ENCODE measurements at places on chromosomes 6 and 20.
A peak's percentile ranks its signal among the peaks of the same experiment; 100 is the strongest.

GRCh38 chr20:53365076-53365475, 228.6 kb downstream of the ZNF217 start:
- DNase-seq, result no peak

DNA sequence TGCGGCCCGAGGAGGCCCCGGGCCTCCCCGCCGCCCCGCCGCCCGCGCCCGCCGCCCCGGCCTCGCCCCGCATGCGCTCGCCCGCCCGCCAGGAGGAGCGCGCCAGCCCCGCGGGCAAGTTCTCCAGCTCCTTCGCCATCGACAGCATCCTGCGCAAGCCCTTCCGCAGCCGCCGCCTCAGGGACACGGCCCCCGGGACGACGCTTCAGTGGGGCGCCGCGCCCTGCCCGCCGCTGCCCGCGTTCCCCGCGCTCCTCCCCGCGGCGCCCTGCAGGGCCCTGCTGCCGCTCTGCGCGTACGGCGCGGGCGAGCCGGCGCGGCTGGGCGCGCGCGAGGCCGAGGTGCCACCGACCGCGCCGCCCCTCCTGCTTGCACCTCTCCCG, 1.5 kb downstream of the FOXQ1 start:
- no peak for DNase-seq

DNA sequence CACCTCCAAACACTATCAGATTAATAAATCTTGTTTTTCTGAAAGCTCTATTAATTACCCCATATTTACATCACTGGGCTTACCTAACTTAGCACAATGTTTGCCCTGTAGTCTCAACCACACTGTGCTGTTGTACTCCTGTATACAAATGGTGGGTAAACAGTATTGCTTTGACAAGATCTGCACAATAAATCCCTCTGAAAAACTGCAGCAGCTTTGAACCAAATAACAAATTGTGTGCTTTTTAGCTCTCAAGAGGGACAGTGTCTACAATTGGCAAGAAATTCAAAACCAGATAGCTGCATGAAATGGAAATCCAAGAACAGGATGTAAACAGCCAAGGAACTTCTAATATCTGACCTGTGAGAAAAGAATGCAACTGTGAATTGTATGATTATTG, 10.4 kb downstream of the KIF6 start:
- DNase-seq, result no peak

DNA sequence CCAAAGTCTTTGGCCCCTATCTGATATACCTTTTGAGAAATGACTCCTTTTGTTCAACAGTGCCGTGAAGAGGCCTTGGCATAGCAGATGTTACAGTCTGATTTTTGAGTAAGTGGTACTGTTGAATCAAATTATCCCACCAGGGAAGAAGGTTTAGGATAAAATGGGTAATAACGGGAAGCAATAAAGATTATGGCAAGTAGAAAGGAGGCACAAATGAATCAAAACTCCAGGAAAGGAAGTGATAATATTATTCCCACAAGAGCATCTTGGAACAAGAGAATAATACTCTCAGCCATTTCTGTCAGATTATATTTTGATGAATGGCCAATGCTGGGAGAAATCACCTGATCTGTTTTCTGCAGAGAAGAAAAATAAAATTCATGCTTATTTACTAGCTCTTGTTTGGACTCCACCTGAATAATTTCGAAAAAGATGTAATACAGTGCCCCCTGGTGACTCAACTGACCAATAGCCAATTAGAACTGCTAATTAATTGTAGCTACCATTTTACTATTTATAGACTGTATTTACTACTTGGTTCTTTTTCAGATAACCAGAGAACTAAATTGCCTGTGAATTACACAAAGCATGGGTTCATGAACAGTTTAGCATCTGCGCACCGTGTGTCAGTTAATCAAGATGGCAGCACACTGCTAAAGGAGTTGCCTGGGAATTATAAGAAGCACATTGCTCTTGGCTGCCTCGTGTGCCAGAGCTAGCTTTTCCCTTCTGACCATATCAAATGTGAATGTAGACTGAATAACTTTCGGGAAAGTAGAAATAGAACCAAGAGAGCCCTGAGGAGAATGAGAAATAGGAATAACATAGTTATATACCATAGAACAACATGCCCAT, 78.5 kb upstream of the TRDN start:
- DNase-seq, result peak; percentile 24

- DNase-seq, result no peak
Observed at GRCh38 chr20:49862607-49863200, 50.1 kb downstream of the SLC9A8 start.

DNA sequence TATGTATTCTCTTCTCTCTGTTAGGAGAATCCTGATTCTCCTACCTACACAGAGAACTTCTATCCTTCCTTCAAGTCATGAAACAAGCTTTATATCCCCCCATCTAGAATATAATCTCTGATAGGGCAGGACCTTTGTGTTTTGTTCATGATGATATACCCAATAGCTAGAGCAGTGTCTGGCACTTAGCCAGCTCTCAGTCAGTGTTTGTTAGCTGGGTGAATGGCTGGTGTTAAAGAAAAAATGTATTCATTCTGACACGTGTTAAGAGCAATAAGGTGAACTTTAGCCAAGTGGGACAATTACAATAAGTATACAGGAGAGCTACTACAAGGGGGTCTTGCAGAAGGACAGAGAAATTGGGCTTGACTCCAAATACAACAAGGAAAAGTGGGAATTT, 34.3 kb upstream of the TNFRSF21 start:
- no peak for DNase-seq

GRCh38 chr20:36085686-36086267, 68.8 kb upstream of the EPB41L1 start:
- DNase-seq, result peak; percentile 16

GRCh38 chr6:148398244-148398643, 55.6 kb downstream of the SASH1 start:
- no peak for DNase-seq

- no peak for DNase-seq
Observed at GRCh38 chr6:679282-679681, 13.7 kb downstream of the EXOC2 start.

DNA sequence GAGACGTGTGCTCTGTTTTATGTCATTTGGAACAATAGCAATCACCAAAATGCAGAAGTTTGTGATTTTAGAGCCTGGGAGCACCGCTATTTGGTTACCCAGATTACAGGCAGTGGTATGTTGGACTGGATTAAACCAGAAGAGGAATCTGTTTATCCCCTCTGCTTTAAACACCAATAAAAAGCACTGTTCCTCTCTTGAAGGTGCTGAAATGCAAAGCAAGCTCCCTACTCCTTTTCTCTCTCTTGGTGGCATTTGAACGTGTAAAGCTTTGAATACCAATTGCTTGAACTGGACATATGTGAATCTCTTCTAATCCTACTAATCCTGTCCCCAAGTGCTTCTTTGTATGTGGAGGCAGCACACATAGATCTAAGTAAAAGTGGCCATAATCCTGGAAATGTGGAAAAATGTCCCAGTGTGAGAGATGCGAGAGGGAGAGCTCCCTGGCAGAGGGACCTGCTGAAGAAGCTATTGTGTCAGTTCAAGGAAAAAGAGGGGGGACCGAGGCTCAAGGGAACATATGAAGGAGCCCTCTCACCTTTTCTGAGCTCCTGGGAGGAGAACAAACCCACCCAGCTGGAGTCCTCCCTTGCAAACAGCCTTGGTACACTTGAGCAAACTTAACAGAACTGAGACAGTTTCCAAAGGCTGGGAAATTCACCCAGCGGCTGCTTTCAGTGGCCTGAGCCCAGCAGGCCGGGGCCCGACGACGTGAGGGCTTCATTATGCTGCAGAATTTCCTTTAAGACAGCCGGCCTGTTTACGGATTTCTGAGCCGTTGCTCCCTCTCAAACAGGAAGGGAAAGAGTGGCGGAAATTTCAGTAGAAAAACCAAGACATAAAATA, 18.8 kb upstream of the OLIG3 start:
- DNase-seq, result no peak

GRCh38 chr6:5287205-5287965, 26.1 kb downstream of the FARS2 start:
- no peak for DNase-seq

DNA sequence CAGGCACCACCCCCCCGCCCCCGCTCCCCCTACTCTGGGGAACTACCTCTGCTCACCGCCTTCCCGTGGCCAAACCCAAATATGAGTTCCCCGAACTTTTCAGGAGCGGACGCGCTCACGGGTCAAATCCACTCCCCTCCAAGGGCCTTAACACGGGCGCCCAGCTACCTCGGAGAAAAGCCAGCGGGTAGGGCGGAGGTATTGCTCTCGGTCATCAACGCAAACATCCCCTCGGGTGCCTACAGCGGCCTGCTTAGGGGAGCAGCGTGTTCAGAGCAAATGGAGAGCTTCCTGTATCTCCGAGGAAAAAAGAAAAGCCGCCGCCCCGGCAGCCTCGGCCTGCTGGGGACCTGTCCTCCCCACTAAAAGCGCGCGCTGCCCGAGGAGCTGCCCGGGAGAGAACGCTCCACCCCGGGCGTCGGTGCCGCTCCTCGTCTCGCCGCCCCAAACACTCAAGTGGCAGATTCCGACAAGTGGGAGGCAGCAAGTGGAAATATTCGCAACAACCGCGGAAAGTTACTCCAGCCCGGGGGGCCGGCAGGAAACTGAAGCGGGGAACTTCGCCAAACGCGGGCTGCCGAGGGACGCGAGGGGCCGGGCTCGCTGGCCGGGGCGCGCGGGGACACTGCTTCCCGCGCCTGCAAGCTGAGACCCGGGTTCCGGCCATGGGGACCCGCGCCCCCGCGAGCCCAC, 699 bp downstream of the PTPRT start:
- no peak for DNase-seq

- DNase-seq, result no peak
Observed at GRCh38 chr6:70651326-70651905, 16.3 kb upstream of the SMAP1 start.

GRCh38 chr20:39038047-39038446, 75.9 kb downstream of the DHX35 start:
- DNase-seq, result no peak

DNA sequence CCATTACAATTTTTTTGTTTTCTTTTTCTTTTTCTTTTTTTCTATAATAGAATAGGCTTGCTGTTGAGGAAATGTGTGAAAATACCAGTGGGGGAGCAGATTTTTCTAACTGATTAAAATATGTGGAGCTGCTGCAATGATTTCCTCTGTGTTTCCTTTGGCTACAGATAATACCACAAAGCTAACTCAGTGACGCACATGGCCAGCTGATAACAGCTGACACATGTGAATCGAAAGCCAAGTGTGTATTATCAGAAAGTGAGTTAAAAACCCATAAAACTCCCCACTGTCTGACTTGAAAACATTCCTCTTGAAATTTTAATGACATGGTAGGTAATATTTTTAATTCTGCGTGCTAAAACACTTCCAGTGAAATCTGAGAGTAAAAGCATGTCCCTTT, 70.8 kb upstream of the AHI1 start:
- DNase-seq, result peak; percentile 13

DNA sequence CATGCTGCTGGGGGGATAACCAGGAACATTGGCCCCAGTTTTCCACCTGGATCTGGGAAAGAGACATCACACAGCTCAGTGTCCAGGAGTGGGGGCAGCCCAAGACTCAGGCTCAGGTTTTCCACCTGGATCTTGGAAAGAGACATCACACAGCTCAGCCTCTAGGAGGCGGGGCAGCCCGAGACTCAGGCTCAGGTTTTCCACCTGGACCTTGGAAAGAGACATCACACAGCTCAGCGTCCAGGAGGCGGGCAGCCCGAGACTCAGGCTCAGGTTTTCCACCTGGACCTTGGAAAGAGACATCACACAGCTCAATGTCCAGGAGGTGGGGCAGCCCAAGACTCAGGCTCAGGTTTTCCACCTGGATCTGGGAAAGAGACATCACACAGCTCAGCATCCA, 361.6 kb downstream of the THBS2 start:
- DNase-seq, result no peak

- DNase-seq, result peak; percentile 83
Observed at GRCh38 chr6:4155848-4156466, 20.6 kb upstream of the ECI2 start.

- DNase-seq, result no peak
Observed at GRCh38 chr20:24597051-24597450, 127.6 kb downstream of the SYNDIG1 start.
